Regular cardiac myocyte (primary cell): ENCODE measurements at places on chromosomes 6 and 20. TPM values are rescaled to one million over a fixed set of nuclear protein-coding genes. Genes with fewer than 3 reads are reported as not detected.

FAM184A gene
- 0.19 and 0.85 TPM in 2 replicates for total RNA-seq

TRDN gene
- not detected in 2 replicates for total RNA-seq

SMPDL3A gene
- 5.8 and 16.9 TPM in 2 replicates for total RNA-seq

SCRT2 gene
- not detected in 2 replicates for total RNA-seq

DNMT3B gene
- total RNA-seq: 2.0 and 2.1 TPM in 2 replicates

PGC gene
- not detected in 2 replicates for total RNA-seq

CYP24A1 gene
- total RNA-seq: 0.96 and 1.7 TPM in 2 replicates

ALDH8A1 gene
- total RNA-seq: 0.38 and 0.85 TPM in 2 replicates

FANCE gene
- 6.8 and 14.4 TPM in 2 replicates for total RNA-seq

SMIM29 gene
- total RNA-seq: 32.1 and 35.1 TPM in 2 replicates

DSP gene
- 17.4 and 27.3 TPM in 2 replicates for total RNA-seq

LAMP5 gene
- total RNA-seq: 0.19 TPM in 1 of 2 replicates, not detected in the other
